ENCODE measurements at places on chromosomes 11 and 22.
A peak's percentile ranks its signal among the peaks of the same experiment; 100 is the strongest.

GRCh38 chr22:47776329-47776728 lies 1013.9 kb downstream of the TBC1D22A start:
- DNase-seq: no peak

DNA sequence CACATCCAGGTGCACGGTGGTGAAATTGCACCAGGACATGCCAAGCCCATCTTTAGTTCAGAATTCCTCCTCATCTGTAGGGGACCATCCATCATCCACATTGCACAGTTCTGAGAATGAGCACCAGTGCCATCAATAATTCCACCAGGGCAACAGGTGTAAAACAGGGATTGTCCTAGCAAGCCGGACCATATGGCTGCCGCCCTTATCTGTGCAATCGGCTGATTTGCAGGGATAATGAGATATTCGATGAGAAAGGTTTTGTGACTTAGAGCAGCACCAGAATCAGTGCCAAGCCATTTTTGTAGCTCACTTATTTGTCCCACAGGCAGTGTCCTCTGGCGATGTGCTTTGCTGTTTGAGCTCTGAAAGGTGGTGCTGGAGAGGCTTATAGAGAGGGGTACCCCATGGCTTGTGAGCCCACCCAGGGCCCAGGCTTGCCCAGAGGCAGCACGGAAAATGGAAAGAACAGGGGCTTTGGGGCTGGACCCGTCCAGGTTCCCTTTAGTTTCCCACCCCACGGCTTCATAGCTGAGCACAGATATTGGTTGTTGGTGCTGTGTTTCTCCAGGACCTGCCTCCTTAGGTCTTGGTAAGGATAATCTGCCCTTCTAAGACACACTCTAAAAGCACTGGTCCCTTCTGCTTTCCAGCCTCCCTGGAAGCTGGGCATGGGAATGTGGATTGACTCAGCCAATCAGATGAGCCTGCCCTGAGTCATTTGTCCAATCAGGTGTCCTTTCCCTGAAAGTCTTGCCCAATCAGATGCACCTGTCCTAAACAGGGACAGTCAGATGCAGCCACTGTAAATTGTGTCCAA lies 84.0 kb upstream of the SHANK2 start:
- DNase-seq: no peak

DNA sequence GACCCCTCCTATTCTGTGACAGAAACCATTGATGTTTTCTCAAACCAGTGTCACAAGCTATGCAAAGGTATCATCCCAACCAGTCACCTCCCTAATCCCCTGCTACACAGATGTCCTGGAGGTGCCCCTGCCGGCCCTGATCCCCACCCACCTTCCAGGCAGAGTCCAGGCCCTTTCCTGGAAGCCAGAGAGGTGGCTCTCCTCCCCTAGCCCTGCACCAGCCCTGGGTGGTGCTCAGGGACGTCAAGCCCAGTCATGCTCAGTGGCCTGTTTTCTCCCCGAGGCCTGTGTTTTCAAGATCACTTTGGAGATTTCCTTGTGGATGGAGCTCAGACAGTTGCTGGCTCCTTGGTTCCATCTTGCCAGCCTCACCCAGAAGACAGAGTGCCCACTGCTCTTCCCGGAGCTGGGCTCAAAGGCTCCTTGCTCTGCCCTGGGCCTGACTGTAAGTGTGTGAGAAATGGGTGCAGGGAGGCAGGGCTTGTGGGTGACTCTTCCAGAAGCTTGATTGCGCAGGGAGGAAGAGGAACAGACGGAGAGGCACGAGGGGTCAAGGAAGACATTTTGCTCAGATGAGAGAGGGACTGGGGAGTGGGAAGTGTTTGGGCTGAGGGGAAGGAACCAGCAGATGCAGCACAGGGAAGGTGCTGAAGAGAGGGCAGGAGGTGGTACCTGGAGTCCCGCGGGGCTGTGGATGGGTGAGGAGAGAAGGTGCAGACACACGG lies 11.3 kb downstream of the P2RY6 start:
- DNase-seq: no peak

GRCh38 chr22:41557401-41558240 lies 3.2 kb upstream of the CSDC2 start:
- peak; percentile 34 for DNase-seq

DNA sequence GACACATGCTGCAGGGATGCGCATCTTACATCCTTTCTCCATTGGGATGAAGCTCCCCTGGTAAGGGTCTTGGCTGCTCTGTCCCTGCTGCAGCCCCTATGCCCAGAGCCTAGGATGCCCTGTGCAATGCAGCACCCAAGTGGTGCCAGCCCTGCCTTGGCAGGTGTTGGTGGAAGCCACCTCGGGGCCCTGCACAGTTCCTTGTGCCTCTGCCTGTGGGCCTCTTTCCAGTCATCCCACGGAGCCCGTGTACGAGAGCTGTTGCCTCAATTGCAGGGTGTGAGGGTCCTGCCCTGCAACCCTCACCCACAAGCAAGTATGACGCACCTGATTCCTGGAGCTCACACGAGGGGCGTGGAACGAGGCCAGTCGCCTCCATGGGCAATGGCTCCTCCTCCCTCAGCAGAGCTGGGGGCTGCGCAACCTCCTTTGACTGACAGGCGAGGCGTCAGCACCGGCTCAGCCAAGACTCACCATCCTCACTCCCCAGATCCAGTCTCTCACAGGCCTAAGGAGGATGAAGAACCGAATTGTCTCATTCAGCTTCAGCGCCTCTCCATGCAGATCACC lies 719.6 kb downstream of the BRD1 start:
- no peak for DNase-seq

GRCh38 chr11:31997955-31998354 lies 92.9 kb upstream of the RCN1 start:
- no peak for DNase-seq

- peak; percentile 41 for DNase-seq
These were observed 2.8 kb downstream of the IL17RA start for GRCh38 chr22:17087498-17088131.

DNA sequence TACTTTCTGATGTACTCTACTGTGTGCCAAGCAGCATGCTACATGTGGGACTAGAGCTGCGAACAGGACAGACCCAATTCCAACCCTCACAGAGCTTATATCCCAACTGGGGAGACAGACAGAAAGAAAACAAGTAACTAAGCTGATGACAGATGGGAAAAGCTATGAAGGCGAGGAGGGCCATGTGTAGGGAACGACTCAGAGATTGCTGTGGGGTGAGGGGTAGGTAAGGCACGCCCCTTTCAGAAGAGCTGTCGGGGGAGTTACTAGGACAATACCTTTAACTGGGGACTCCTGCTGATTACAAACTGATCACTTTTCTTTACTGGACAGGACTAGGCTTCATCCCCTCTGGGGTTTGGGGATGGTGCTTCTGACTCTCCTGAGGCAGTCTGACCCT lies 48.9 kb downstream of the ST3GAL4 start:
- DNase-seq: no peak

DNA sequence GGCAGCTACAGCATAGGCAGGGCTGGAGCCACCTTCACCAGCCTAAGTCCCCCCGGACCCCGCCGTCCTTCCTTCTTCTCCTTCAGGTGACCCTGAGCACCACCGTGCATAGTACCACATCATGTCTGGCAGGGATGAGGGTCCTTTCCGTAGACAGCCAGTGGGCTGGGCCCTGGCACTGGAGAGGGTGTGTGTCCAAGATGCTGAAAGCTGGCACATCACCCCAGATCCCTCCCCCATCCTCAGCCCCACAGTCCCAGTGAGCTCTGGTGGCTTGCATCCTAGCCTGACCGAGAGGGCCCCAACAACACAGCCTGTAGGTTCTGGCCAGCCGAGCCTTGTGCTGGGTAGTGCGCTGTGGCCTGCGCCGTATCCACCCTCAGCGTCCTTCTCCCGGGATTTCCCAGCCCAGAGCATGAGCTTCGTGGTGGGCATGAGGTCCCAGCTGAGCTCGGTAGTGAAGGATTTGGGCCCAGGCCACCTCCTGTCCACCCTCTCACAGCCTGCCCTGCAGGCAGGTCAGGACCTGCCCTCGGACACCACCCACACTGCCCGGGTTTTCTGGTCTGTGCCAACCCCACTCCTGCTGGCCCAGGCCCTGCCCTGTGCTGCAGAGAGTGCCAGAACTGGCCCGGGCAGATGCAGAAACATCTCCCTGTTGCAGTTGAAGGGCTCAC lies 1124.3 kb downstream of the BRD1 start:
- no peak for DNase-seq

GRCh38 chr11:115780646-115781362 lies 276.6 kb upstream of the CADM1 start:
- no peak for DNase-seq

DNA sequence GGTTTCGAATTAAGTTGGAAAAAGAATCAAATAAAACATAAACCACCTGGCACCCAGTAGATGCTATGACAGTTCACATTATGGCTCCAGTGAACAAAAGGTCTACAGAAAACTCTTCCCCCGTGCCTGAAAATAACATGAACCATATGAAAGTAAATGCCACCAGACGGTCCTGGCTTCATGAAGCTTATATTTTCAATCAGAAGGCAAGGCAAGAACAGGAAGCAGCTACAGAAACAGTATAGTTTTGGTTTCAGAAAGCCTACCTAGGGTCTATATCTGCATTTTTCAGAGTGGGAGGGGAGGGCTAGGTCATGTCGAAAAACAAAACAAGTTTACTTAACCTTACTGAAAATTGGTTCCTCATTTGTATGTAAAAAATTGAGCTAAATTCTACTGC lies 9.8 kb downstream of the RAB30 start:
- no peak for DNase-seq

DNA sequence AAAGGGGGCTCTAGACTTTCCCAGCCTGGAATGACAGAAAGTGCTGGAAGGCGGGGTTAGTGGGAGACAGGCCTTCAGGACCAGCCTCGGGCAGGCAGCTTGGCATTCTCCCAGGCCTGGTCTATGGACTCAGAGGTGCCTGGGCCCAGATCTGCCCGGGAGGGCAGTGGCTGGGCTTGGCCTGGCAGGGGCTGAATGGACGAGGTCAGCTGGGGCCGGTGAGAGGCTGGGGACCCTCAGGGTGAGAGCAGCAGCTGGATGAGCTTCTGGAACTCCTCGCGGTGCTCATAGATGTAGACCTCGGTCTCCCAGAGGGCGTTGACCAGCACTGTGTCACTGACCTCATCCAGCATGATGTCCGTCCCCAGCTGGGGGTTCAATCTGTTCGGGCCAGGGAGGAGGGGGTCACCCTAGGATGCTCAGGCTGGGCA lies 1.5 kb upstream of the BAIAP2L2 start:
- no peak for DNase-seq

GRCh38 chr11:63851364-63851763 lies 12.5 kb downstream of the MARK2 start:
- no peak for DNase-seq

- DNase-seq: no peak
These were observed 31.0 kb upstream of the PPP2R1B start for GRCh38 chr11:111797145-111797581.

DNA sequence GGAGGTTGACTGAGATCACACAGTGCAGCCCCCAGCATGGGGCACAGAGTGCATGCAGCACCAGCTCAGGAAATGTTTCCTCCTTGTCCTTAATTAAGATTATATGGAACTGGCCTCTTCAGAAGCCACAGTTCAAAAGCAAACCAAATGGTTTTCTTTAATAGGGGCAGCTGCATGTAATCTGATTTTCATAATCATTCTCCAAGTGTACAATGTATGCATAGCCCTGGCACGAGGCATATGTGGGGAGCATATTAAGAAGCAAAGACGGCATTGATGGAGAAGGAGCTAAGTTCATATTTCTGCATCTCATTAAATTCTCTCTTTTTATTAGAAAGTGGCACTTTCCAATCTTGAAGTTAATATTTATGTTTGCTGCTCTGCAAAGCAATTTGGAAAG lies 9.9 kb upstream of the PARVB start:
- DNase-seq: no peak

DNA sequence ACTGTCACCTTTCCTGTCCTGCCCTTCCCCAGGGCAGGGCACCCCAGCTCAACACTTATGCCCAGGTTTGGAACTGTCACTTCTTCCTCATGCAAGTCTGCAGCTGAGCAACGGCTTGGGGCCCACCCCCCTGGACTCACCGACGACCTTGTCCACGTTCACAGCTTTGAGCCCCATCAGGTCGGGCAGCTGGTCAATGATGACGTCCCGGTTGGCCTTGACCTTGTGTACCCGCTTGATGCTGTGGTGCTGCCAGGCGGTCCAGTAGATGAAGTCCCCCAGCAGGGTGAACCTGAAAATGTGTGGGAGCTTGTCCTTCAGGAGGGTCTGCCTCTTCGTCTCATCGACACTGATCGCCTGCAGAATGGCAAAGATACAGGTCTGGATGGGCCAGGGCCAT lies 135.0 kb downstream of the CRYBB2 start:
- DNase-seq: no peak

- DNase-seq: no peak
These were observed 994 bp downstream of the TAGLN start for GRCh38 chr11:117199916-117200812.

DNA sequence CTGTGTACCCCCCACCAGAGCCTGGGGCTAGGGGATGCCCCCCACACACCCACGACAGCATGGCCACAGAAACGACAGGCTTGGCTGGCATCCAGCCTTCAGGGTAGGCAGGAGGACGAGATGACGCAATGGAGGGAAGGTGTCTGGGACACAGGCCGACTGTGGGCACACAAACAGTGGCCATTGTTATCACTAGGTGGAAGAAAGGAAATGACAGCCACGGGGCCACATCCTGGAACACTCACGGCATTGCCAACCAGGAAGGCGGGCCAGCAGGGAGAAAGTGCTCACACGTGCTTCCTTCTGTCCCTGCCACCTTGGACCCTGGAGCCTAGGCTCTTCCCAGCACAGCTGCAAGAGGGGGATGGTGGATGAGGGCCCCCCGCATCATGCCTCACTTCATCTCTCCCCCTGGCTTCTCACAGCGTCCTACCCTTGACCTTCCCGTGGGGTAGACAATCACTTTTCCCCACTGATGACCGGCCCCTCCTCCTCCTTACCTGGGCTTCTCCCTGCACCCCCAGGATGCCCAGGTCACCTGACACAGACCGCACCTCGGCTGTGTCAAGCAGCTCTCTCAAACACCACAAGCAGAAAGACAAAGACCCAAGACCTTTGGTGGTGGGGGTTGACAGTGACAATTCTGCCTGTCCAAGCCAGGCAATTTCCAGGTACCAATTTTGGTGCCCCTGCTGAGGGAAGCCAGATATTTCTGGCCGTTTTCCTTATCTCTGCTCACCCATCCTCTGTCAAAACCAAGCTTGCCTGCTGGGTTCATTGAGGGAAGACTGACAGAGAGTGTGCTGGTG lies 8.6 kb downstream of the PLA2G6 start:
- DNase-seq: no peak

- no peak for DNase-seq
These were observed 610 bp upstream of the TEX12 start for GRCh38 chr11:112166562-112166961.

GRCh38 chr11:102154806-102155205 lies 44.6 kb downstream of the YAP1 start:
- no peak for DNase-seq

- DNase-seq: no peak
These were observed 19.6 kb downstream of the RNF121 start for GRCh38 chr11:71948314-71949027.

DNA sequence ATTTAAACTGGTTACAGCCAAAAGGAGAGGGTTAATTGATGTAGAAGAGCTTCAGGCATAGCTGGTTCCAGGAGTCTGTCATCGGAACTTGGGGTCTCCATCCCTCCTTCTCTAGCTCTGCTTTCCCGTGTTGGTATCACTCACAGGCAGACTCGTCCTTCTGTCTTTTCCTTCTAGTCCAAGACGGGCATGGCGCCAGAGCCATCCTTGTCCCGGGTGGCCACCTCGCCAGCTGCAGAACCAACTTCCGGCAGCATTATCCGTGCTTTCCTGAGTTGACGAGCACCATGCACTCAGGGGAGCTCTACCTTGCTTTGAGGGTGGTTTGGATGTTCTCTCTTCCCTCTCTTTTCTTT lies 14.7 kb downstream of the LINC01488 start:
- no peak for DNase-seq
